Chondrocyte (in vitro differentiated cells): ENCODE measurements at places on chromosomes 2 and 18.

- peak overlapping the region; percentile 97 for H3K27ac ChIP-seq
- no peak overlapping the region for H3K4me3 ChIP-seq
- H3K27me3 ChIP-seq: no peaks in the 10 kb centered on the region
- peaks cover 57% of the 10 kb centered on the region for H3K4me1 ChIP-seq
These were observed 157.1 kb downstream of the BCL2 start for GRCh38 chr18:63162271-63163014.

DNA sequence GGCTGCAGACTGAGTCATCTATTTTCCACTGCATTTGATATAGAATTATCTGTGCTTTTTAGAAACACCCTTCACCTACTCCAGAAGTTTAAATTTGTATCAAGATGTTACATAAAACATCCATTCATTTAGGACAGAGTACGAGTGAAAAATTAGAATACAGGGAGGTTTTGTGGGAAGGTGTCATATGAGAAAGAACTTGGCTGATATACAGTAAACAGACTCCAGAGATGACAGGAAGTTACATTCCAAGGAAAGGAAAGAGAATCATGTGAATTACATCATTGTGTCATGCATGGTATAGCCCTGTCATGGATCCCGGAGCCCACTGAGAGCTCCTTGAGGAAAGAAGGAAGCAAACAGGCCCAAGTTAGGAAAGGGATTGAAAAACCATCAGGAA, 341.5 kb upstream of the PKDCC start:
- H3K27me3 ChIP-seq: peaks cover 25% of the 10 kb centered on the region
- no peaks in the 10 kb centered on the region for H3K36me3 ChIP-seq
- H3K27ac ChIP-seq: no peak overlapping the region
- no peak overlapping the region for H3K4me3 ChIP-seq
- H3K4me1 ChIP-seq: no peaks in the 10 kb centered on the region

DNA sequence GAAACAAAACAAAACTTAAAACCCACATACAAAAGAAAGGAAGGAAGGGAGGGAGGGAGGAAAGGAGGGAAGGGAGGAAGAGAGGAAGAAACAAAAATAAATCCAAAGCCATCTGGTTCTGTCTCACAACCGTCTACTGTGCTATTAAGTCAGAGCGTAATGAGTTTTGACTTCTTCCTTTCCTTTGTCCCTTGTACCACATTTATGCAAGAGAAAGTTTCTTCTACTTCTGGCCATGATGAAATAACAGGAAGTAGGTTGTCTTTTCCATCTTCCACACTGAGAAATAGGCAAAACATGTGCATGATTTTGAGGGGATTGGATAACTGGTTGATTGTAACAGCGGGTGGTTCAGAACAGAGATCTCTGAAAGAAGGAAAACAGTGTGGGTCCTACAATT, 121.4 kb downstream of the CTAGE1 start:
- H3K36me3 ChIP-seq: no peaks in the 10 kb centered on the region
- no peak for DNase-seq
- no peak overlapping the region for H3K27ac ChIP-seq
- H3K4me3 ChIP-seq: no peak overlapping the region
- H3K4me1 ChIP-seq: no peaks in the 10 kb centered on the region

GRCh38 chr2:136032817-136033535, 47.5 kb upstream of the DARS1 start:
- H3K4me1 ChIP-seq: no peaks in the 10 kb centered on the region
- H3K36me3 ChIP-seq: no peaks in the 10 kb centered on the region
- H3K27ac ChIP-seq: no peak overlapping the region
- no peak overlapping the region for H3K4me3 ChIP-seq

GRCh38 chr18:45571195-45571594, 44.1 kb upstream of the SLC14A2 start:
- no peak for DNase-seq
- H3K4me1 ChIP-seq: peaks cover 15% of the 10 kb centered on the region
- no peak overlapping the region for H3K4me3 ChIP-seq
- H3K27ac ChIP-seq: no peak overlapping the region

- DNase-seq: no peak
- peak overlapping the region; percentile 28 for H3K4me3 ChIP-seq
These were observed 55.5 kb upstream of the RNF152 start for GRCh38 chr18:61948281-61948741.

GRCh38 chr2:141439524-141439923, 691.3 kb downstream of the LRP1B start:
- peaks cover 2% of the 10 kb centered on the region for H3K36me3 ChIP-seq
- H3K4me3 ChIP-seq: no peak overlapping the region
- H3K27me3 ChIP-seq: no peaks in the 10 kb centered on the region
- no peak overlapping the region for H3K27ac ChIP-seq
